ENCODE measurements at places on chromosomes 12 and 14.

DNA sequence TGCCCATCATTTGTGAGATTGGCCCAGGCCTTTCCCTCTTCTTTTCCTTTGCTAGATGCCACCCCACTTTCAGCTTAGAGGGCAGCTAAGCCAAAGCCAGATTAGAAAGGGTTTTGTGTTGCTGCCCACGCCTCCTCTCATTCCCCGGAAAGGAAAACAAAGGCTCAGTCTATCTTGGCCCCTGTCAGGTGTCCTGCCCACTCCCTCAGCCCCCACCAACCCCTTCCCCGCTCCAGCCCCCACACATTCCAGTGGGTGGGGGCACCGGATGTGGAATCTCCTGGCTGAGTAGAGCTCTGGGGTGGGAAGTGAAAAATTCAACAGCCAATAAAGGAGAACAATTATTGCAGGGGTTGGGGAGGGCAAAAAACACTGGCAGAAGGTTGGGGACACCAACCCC lies 2.2 kb downstream of the BLOC1S1 start:
- no peak for DNase-seq

DNA sequence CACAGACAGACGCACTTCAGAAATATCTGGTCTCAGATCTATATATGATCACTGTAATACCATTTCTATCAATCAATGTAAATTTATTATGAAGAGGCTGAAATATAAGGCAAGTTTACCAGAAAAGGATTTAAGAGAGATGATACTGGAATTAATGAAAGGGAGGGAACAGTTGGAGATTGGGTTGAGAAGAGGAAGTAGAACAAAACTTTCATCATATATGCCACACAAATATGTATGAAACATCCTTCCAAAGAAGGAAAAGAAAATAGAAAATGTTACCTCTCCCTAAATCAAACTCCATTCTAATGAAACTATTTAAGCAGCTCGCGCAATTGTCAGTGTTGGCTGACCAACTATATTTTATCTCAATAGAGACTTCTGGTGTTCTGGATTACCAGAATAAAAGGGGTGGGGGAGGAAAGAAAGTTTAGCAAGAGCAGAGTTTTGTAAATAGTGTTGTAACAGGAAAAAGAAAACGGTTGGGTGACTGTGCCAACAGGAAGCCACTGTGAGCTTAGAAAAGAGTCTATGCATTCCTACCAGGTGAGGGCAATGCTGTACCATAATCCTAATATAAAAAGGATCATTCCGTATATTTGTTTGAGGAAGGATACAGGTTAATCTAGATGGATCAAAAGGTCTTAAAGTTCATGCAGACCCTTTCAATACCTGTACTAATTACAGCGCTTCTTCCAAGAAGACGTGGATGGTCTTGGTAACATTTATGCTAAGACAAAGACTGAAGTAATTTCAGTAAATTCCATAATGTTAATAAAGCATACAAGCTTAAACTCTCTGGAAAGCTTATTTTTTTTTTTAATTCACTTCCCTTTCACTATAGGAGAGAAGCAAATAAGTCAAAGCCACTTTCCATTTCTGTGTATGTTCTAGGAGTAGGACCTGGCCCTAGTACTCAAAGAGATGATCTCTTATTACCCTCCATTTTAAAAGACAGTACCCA lies 14.5 kb upstream of the LLPH start:
- DNase-seq = no peak

DNA sequence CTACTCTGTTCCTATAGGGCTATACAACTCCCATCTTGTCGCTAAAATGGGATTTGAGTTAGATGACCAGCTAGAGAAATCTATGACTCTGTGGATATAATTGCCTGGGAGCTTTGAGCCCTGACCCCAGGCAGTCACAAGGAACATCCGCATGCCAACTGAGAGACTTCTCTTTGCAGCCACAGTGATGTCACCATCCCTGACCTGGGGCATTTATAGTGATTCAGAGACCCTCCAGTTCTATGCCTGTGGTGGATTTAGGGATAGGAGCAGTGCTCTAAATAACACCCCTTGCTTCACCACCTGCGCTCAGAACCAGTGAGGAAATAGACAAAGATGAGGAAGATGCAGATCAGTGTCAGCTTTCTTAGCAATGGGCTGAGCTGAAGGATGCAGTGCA lies 86.2 kb downstream of the RIN3 start:
- DNase-seq = no peak

- peak; percentile 59 for DNase-seq
Measured at GRCh38 chr12:13196130-13196921, at the start of gene EMP1. TSS of gene EMP1 (plus strand) at chr12:13196726. CDS start at chr12:13211511, 14,785 bp downstream.

DNA sequence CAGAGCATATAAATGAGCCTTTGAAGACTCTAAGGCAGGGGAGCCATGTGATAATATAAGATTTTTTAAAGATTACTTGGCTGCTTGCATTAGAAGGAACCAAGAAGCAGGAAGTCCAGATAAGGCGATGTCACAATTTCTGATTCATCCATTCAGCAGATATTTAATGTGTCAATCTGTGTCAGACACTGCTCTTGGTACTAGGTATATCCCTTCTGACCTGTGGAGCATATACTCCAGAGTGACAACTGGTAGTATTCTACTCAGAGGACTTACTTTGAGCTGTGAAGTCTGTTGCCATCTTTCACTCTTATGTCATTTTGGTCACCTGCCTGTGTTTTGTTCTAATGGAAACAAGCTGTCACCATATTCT lies 10.7 kb downstream of the EID3 start:
- DNase-seq = no peak

Measured in stimulated activated CD8-positive, alpha-beta memory T cell treated with anti-CD3 and anti-CD28 coated beads, Interleukin-15, amount 100 ng/mL, for 48 hours (primary cell).